Sigmoid colon (tissue), 7 donors: ENCODE measurements at places on chromosomes 2 and 18. TPM values are rescaled to one million over a fixed set of nuclear protein-coding genes. Genes with fewer than 3 reads are reported as not detected.

Gene EVA1A
- 1.2 TPM for total RNA-seq

GRCh38 chr18:50218432-50219197, 23.7 kb upstream of the MYO5B start:
- peaks cover 10% of the 10 kb centered on the region for H3K4me1 ChIP-seq
- no peak overlapping the region for H3K4me3 ChIP-seq
- DNase-seq: no peak
- no peak overlapping the region for H3K27ac ChIP-seq
- H3K36me3 ChIP-seq: no peaks in the 10 kb centered on the region
- H3K27me3 ChIP-seq: no peaks in the 10 kb centered on the region

- H3K36me3 ChIP-seq: no peaks in the 10 kb centered on the region
- H3K4me3 ChIP-seq: no peak overlapping the region
- H3K4me1 ChIP-seq: no peaks in the 10 kb centered on the region
- DNase-seq: no peak
- H3K27ac ChIP-seq: no peak overlapping the region
Observed at GRCh38 chr18:10252952-10253705, 201.3 kb upstream of the APCDD1 start.

DNA sequence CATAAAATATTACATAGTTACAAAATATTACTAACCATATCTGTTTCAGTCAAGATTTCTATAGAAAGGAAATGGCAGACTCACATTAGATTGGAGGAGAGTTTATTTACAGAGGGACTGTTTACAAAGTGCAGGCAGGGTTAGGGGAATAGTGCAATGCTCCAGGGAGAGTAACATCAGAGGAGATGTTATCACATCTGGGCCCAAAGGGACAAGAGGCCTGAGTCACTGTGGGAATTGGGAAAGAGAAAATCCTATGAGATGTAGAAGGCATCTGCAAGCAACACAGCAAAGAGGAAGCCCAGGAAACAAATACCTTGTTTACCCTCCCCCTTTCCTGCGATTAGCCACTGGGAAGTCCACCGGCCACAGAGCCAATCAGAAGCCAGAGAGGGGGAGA, 227.3 kb upstream of the TANK start:
- H3K4me1 ChIP-seq: no peaks in the 10 kb centered on the region
- H3K27ac ChIP-seq: no peak overlapping the region
- H3K4me3 ChIP-seq: no peak overlapping the region
- DNase-seq: no peak
- no peaks in the 10 kb centered on the region for H3K27me3 ChIP-seq

DNA sequence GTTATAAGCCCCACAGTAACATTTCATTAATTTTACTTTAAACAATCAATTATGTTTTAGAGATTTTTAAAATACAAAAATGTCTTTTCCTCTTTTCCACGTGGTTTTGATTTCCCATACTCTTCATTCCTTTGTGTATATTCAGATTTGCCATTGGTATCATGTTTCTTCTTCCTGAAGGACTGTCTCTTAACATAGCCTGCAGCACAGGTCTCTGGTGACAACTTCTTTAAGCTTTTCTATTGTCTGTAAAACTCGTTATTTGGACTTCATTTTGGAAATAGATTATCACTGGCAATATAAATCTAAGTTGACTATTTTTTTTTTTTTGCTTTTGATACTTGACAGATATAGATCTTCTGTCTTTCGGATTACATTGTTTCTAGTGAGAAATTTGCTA, 115.2 kb upstream of the KLHL29 start:
- peaks cover 20% of the 10 kb centered on the region for H3K4me1 ChIP-seq
- no peaks in the 10 kb centered on the region for H3K36me3 ChIP-seq
- no peaks in the 10 kb centered on the region for H3K27me3 ChIP-seq
- H3K4me3 ChIP-seq: no peak overlapping the region
- no peak for DNase-seq
- no peak overlapping the region for H3K27ac ChIP-seq

DNA sequence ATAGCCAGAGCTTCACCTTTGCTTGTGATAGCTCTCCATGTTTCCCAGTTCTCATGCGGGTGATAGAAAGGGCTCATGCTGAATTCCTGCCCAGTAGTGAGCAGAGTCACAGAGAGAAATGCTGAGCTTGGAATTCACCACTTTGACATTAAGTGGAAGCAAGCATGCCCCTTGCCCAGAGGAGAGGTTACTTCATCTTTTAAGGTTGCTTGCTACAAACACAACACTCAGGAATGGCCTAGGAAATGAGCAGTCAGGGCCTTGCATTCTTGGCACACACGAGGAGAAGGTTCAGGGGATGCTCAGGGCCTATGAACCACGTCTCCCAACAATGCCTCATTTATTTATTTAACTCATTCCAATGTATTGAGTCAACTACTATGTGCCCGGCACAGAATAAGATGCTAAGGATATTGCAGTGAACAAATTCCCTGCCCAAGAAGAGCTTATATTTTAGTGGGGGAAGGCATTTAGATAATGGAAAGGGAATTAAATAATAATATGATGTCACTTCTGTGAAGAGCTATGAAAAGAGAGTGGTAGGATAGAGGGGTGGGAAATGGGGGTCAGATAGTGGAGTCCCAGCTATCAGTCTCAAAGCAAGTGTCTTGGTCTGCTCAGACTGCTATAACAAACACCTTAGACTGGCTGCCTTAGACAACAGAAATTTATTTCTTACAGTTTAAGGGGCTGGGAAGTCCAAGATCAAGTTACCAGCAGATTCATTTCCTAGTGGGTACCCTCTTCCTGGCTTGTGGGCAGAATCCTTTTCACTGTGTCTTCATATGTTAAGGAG, 42.1 kb downstream of the DDX18 start:
- no peaks in the 10 kb centered on the region for H3K27me3 ChIP-seq
- no peak for DNase-seq
- no peak overlapping the region for H3K4me3 ChIP-seq
- no peaks in the 10 kb centered on the region for H3K4me1 ChIP-seq

DNA sequence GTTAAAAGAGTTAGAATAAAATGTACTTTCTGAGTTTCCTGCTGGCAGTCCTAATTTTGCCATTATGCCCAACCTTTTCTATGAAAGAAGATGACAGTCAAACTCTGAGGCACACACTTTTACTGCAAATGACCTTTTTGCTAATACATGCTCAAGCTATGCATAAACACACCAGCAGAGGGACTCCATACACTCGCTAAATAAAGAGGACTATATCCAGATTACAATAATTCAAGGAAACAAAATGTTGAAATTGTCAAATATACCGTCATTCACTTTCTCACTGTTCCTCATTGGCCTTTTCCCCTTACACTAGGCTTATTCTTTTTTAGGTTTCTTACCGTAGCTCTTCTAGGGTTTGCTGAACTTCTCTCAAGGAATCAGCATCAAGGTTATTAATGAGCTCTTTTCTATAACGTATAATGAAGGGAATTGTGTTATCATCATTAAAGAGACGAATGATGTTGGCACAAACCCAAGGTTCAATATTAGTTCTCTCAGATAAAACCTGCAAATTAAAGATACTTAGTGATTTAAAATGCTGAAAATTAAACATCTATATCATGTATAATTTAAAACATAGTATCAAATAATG, 25.7 kb downstream of the SRBD1 start:
- H3K4me1 ChIP-seq: peaks cover 6% of the 10 kb centered on the region
- H3K4me3 ChIP-seq: no peak overlapping the region
- no peak overlapping the region for H3K27ac ChIP-seq
- no peaks in the 10 kb centered on the region for H3K27me3 ChIP-seq

DNA sequence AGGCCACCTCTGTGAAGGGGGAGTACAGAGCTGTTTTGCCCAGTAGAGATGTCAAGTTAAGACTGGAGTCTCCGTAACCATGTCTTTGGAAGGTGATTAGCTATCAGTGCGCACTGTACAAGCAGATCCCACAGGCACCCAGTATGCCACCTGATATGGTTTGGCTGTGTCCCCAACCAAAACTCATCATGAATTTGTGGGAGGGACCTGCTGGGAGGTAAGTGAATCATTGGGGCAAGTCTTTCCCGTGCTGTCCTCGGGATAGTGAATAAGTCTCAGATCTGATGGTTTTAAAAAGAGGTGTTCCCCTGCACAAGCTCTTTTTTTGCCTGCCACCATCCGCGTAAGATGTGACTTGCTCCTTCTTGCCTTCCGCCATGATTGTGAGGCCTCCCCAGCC, 90.2 kb downstream of the ACTR2 start:
- no peak overlapping the region for H3K27ac ChIP-seq
- H3K27me3 ChIP-seq: no peaks in the 10 kb centered on the region
- DNase-seq: no peak
- no peak overlapping the region for H3K4me3 ChIP-seq

DNA sequence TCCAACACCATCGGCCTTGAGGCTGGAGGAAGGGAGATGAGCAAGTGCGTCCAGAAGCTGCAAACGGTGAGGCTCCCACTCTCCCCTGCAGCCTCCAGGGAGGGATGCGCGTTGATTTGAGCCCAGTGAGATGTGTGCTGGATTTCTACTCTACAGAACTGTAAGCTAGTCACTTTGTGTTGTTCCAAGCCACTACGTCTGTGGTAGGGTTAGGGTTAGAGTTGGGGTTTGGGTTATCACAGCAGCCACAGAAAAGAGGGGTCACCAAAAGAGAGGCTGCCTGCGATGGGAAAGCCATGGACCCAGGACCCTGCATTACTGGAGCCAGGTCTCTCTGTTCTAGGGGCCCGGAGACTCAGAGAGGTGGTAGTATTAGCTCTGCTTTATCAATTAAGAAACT, 94.5 kb downstream of the KCNF1 start:
- no peaks in the 10 kb centered on the region for H3K36me3 ChIP-seq
- H3K4me1 ChIP-seq: no peaks in the 10 kb centered on the region
- H3K27me3 ChIP-seq: no peaks in the 10 kb centered on the region
- DNase-seq: no peak

DNA sequence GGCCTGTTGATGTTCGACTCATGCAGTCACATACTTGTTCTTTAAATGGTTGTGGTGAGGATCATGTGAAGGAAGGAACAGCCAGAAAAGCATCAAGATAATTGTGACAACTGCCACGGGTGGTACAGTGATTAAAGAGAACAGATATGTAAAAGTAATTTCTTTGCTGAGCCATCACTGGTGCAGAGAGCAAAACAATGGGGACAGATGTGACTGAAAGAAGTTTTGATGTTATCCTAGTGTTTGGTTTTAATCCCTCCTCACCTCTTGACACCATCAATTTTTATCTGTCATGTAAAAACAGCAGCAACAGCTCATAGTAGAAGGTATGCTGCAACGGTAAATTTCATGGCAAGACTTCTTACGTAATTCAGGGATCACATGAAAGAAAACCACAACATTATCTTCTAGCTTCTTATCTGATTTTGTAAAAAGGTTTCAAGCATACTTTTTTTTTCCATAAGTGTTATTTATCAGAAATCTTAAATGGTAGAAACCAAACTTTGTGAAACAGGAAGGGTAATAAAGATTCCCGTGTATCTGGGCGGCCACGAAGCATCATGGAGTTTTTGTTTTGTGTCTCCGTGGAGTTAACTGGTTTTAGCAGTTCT, 65.2 kb downstream of the PLCL1 start:
- H3K4me3 ChIP-seq: no peak overlapping the region
- H3K27ac ChIP-seq: no peak overlapping the region

- H3K27me3 ChIP-seq: no peaks in the 10 kb centered on the region
- H3K4me3 ChIP-seq: no peak overlapping the region
Observed at GRCh38 chr18:51390702-51391101, 193.2 kb upstream of the MEX3C start.

DNA sequence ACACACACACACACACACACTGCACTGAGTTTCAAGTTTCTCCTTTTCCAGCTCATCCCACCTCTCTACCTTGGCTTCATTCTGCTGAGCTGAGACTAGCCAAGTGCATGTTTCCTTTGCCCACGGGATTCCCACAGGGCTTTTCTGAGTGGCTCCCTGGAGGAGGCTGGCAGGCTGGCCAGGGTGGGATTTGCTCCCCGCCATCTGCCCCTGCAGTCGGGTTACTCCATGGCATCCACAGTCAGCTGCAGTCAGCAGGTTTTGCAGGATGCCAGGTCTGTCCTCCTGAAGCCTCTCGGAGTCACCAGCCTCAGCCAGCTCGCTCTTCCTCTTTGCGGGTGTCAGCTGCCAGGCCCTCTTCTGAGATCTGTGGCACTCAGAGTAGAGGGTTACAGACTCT, 783.7 kb upstream of the SOX11 start:
- H3K36me3 ChIP-seq: no peaks in the 10 kb centered on the region
- no peak overlapping the region for H3K27ac ChIP-seq
- no peaks in the 10 kb centered on the region for H3K4me1 ChIP-seq
- DNase-seq: no peak
- H3K27me3 ChIP-seq: no peaks in the 10 kb centered on the region
- H3K4me3 ChIP-seq: no peak overlapping the region

DNA sequence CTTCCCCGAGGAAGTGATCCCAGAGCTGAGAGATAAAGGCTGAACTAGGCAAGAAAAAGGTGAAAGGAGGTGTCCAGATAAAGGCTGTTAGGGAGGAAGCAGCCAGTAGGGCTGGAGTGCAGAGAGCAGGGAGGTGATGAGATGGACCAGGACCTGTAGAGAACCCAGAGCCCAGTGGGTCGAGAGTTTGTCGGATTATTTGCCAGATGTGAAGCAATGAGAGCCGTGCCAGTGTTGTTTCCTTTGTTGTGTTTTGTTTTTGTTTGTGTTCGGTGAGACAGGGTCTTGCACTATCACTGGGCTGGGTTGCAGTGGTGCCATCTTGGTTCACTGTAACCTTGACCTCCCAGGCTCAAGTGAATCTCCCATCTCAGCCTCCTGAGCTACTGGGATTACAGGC, 111.3 kb downstream of the ACTR3 start:
- DNase-seq: no peak
- no peak overlapping the region for H3K4me3 ChIP-seq
- H3K27me3 ChIP-seq: no peaks in the 10 kb centered on the region

Gene LYPD6
- total RNA-seq: 1.4 TPM

Gene MAP3K19
- total RNA-seq: not detected
